ENCODE measurements at places on chromosomes 4 and X. TPM values are rescaled to one million over a fixed set of nuclear protein-coding genes. Genes with fewer than 3 reads are reported as not detected.

- no peaks in the 10 kb centered on the region for H3K27me3 ChIP-seq
- H3K36me3 ChIP-seq: no peaks in the 10 kb centered on the region
- DNase-seq: no peak
- no peak overlapping the region for H3K4me3 ChIP-seq
- H3K4me1 ChIP-seq: no peaks in the 10 kb centered on the region
- no peak overlapping the region for H3K27ac ChIP-seq
Measured at GRCh38 chr4:137495578-137495977, 36.7 kb downstream of the PCDH18 start.

GRCh38 chr4:38354872-38355271 is 309.1 kb upstream of the KLF3 start:
- H3K27me3 ChIP-seq: no peaks in the 10 kb centered on the region
- H3K4me3 ChIP-seq: no peak overlapping the region
- no peak for DNase-seq
- H3K4me1 ChIP-seq: no peaks in the 10 kb centered on the region

GRCh38 chrX:32483534-32484136 is 727.7 kb downstream of the DMD start:
- H3K4me1 ChIP-seq: no peaks in the 10 kb centered on the region
- H3K27ac ChIP-seq: no peak overlapping the region
- no peak for DNase-seq

DNA sequence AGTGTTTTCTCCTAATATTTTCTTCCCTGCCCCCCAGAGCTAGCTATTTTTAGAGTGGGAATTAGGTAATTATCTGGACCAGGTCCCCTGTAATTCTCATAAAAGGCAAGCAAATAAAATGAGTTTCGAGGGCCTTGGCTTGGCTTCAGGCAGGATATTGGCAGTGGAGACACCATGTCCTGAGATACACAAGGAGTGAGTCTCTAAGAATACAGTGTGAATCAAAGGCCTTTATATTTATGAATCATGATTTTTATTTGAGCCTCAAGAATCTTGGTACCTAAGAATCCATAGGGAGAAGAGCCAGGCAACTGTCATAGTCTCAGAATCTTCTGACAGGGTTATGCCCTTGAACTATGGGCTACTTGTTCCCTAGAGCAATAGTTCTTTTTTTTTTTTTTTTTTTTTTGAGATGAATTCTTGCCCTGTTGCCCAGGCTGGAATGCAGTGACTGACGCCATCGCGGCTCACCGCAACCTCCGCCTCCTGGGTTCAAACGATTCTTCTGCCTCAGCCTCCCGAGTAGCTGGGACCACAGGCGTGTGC is 205.4 kb downstream of the LDB2 start:
- no peaks in the 10 kb centered on the region for H3K4me1 ChIP-seq
- no peaks in the 10 kb centered on the region for H3K27me3 ChIP-seq
- no peak overlapping the region for H3K27ac ChIP-seq
- DNase-seq: no peak
- H3K36me3 ChIP-seq: no peaks in the 10 kb centered on the region

- H3K27ac ChIP-seq: no peak overlapping the region
- H3K36me3 ChIP-seq: no peaks in the 10 kb centered on the region
- H3K27me3 ChIP-seq: no peaks in the 10 kb centered on the region
- no peak overlapping the region for H3K4me3 ChIP-seq
Measured at GRCh38 chr4:87949961-87950360, 25.6 kb upstream of the SPP1 start.

- H3K4me1 ChIP-seq: peaks cover 5% of the 10 kb centered on the region
- DNase-seq: no peak
- H3K27me3 ChIP-seq: peaks cover 4% of the 10 kb centered on the region
- no peak overlapping the region for H3K27ac ChIP-seq
- no peaks in the 10 kb centered on the region for H3K36me3 ChIP-seq
- H3K4me3 ChIP-seq: no peak overlapping the region
Measured at GRCh38 chr4:5709207-5709575, 832 bp upstream of the EVC2 start.

- no peak overlapping the region for H3K27ac ChIP-seq
- H3K4me1 ChIP-seq: peaks cover 45% of the 10 kb centered on the region
- DNase-seq: peak; percentile 82
- H3K27me3 ChIP-seq: no peaks in the 10 kb centered on the region
- H3K36me3 ChIP-seq: no peaks in the 10 kb centered on the region
Measured at GRCh38 chrX:154308108-154308946, 12.7 kb downstream of the TKTL1 start.

DNA sequence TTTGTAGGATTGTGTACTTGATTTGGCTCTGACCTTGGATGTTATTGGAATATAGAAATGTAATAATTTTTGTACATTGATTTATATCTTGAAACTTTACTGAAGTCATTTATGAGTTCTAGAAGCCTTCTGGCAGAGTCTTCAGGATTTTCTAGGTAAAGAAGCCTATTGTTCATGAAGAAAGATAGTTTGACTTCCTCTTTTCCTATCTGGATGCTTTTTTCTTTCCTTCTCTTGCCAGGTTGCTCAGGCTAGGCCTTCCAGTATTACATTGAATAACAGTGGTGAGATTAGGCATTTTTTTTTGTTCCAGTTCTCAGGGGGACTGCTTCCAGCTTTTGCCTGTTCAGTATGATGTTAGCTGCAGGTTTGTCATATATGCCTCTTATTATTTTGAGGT is 191.1 kb downstream of the NAA11 start:
- H3K36me3 ChIP-seq: no peaks in the 10 kb centered on the region
- H3K27ac ChIP-seq: no peak overlapping the region
- no peaks in the 10 kb centered on the region for H3K27me3 ChIP-seq
- H3K4me3 ChIP-seq: no peak overlapping the region
- no peaks in the 10 kb centered on the region for H3K4me1 ChIP-seq
- no peak for DNase-seq

- H3K27me3 ChIP-seq: no peaks in the 10 kb centered on the region
- DNase-seq: no peak
- H3K4me3 ChIP-seq: no peak overlapping the region
- no peak overlapping the region for H3K27ac ChIP-seq
- H3K36me3 ChIP-seq: no peaks in the 10 kb centered on the region
Measured at GRCh38 chr4:162682651-162683050, 484.0 kb downstream of the NAF1 start.

GRCh38 chr4:62226082-62226481 is 1026.0 kb downstream of the ADGRL3 start:
- H3K4me1 ChIP-seq: no peaks in the 10 kb centered on the region
- H3K4me3 ChIP-seq: no peak overlapping the region
- no peak for DNase-seq
- no peak overlapping the region for H3K27ac ChIP-seq
- no peaks in the 10 kb centered on the region for H3K27me3 ChIP-seq
- H3K36me3 ChIP-seq: no peaks in the 10 kb centered on the region

- H3K4me3 ChIP-seq: no peak overlapping the region
- H3K36me3 ChIP-seq: peaks cover 4% of the 10 kb centered on the region
- no peaks in the 10 kb centered on the region for H3K4me1 ChIP-seq
Measured at GRCh38 chr4:40099010-40099409, 42.4 kb downstream of the N4BP2 start.

GRCh38 chr4:3436048-3436797 is 5.5 kb upstream of the HGFAC start:
- H3K4me1 ChIP-seq: no peaks in the 10 kb centered on the region
- no peak overlapping the region for H3K4me3 ChIP-seq
- no peak for DNase-seq
- H3K36me3 ChIP-seq: no peaks in the 10 kb centered on the region
- no peaks in the 10 kb centered on the region for H3K27me3 ChIP-seq

DNA sequence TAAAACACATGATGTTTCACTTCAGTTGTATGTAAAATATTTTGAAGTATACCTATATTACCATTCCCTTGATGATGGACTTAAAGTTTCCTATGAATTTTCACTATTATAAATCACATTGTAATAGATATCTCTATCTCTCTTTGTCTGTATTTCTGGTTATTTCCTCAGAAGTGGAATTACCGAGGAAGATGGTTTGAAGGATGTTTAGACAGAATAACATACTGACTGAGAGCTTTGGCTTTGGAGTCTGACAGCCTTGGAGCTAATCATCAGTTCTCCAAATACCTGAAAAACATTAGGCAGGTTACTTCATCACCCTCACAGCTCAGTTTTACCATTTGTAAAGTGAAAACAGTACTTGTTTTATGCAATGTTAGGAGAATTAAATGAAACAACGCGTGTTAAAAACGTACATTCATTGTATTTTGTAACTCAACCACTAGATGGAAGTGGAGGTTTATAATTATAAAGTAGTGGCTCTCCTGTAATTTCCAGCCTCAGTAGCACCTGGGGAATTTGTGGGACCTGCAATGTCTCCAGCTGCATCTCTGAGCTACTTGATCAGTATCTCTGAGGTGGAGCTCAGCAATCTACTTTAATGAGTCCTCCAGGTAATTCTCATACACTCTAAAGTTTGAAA is 14.3 kb downstream of the JCHAIN start:
- H3K4me1 ChIP-seq: no peaks in the 10 kb centered on the region
- no peak for DNase-seq
- H3K36me3 ChIP-seq: no peaks in the 10 kb centered on the region
- H3K27me3 ChIP-seq: peaks cover 7% of the 10 kb centered on the region

DNA sequence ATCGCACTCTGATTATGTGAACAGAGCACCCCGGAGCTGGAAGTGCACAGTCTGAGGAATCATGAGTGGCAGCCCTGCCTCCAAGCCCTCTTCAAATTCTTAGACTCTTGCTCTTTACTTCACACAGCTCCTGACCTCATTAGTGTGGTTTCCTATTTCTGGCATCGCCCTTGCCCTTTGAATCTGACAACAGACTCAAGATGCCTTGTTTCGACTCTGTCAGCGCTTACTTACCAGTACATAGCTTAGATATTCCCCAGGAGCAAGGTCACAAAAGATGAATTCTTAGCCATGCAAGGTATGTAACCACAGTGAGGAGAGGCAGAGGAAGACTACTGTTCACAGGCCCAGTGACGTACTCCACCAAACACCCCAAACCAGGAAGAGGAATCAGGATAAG is 167.2 kb downstream of the KDR start:
- no peak overlapping the region for H3K4me3 ChIP-seq
- H3K27me3 ChIP-seq: no peaks in the 10 kb centered on the region
- DNase-seq: no peak
- no peaks in the 10 kb centered on the region for H3K36me3 ChIP-seq
- peaks cover 11% of the 10 kb centered on the region for H3K4me1 ChIP-seq
- H3K27ac ChIP-seq: no peak overlapping the region

DNA sequence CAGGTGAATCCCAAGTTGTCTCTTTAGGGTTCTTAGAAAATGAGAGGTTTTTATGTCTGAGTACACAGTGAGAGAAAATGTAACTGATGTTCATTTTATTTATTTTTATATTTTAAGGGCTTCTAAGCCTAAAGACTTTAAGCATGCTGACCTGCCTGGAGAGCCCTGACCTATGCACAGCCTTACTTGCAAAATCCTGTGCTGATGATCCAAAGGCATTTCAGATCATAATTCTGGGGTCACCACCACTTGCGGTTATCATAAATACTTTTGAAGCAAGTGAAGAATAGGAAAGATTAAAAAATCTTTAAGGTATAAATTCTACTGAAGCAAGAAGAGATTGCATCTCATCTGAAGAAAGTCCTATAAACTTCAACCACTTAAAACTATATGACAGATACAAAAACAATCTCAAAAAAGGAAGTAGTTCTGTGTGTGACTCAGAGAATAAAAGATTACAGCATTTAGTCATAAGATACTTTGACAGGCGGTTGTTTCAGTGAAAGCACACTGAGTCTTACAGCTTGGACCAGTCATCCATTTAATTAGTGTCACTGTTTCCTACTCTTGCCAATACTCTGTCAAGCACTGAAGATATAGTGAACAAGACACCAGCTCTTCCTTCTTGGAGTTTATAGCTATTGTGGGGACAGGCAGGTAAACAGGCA is 245.2 kb upstream of the DIPK2B start:
- no peak overlapping the region for H3K4me3 ChIP-seq
- no peaks in the 10 kb centered on the region for H3K27me3 ChIP-seq
- no peaks in the 10 kb centered on the region for H3K4me1 ChIP-seq
- no peak overlapping the region for H3K27ac ChIP-seq
- no peak for DNase-seq

DNA sequence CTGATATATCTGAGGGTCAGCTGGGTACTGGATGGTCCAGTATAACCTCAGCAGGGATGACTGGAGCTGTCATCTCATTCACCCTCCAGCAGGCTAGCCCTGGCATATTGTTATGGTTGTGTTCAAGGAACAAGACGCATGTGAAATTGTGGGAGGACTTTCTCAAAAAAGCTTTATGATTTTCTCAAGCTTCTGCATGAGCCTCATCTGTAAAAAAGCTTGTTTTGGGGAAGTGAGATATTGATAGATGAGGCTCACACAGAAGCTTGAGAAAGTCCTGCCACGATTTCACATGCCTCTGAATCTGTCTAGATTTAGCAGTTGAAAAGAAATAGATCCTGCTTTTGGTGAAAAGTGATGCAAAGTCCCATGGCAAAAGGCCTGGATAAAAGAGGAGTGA is 93.4 kb downstream of the SPCS3 start:
- H3K27ac ChIP-seq: no peak overlapping the region
- no peaks in the 10 kb centered on the region for H3K27me3 ChIP-seq
- no peaks in the 10 kb centered on the region for H3K4me1 ChIP-seq
- H3K4me3 ChIP-seq: no peak overlapping the region

DNA sequence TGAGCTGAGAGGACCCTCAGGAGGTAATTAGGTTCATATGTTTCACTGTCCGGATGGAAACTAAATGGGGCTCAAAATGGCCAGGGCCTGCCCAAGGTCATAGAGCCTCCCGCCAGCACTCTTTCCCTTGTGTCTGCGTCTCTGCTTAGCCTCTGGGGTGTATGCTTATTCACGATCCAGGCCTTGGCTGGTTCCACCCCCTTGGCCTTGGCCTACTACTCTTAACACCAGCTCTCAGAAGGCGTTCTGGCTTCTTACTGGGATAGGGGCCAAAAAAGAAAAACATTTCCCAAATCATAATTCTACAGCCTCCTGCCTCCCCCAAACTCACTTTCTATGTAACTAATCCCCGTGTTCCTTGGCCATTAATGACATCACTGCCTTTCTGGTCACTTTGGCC is 68.8 kb downstream of the RTL5 start:
- peaks cover 2% of the 10 kb centered on the region for H3K4me1 ChIP-seq
- no peaks in the 10 kb centered on the region for H3K27me3 ChIP-seq
- no peaks in the 10 kb centered on the region for H3K36me3 ChIP-seq
- DNase-seq: no peak

The FGFR3 gene
- 0.67 TPM for total RNA-seq

The IL9R gene
- total RNA-seq: 17.0 TPM

The ABLIM2 gene
- total RNA-seq: 7.9 TPM

The SLC49A3 gene
- 1.7 TPM for total RNA-seq

The CXorf65 gene
- total RNA-seq: 51.6 TPM

The DKK2 gene
- total RNA-seq: not detected

The IL13RA2 gene
- not detected for total RNA-seq

Measured in CD4-positive, alpha-beta memory T cell (primary cell).